ENCODE measurements at places on chromosomes 2 and 18.
A peak's percentile ranks its signal among the peaks of the same experiment; 100 is the strongest.

- no peak overlapping the region for H3K27ac ChIP-seq
- no peaks in the 10 kb centered on the region for H3K4me1 ChIP-seq
Observed at GRCh38 chr2:216914491-216914890, 54.6 kb upstream of the TNP1 start.

- no peak overlapping the region for H3K27ac ChIP-seq
- DNase-seq, result no peak
- no peaks in the 10 kb centered on the region for H3K27me3 ChIP-seq
Observed at GRCh38 chr18:5467671-5468070, 76.1 kb downstream of the EPB41L3 start.

- H3K27me3 ChIP-seq, result no peaks in the 10 kb centered on the region
- no peak for DNase-seq
- H3K4me1 ChIP-seq, result peaks cover 45% of the 10 kb centered on the region
- peak overlapping the region; percentile 97 for H3K27ac ChIP-seq
- no peaks in the 10 kb centered on the region for H3K36me3 ChIP-seq
- H3K4me3 ChIP-seq, result peak overlapping the region; percentile 91
Observed at GRCh38 chr18:3450799-3451182, 819 bp downstream of the TGIF1 start.

GRCh38 chr18:59658941-59659340 lies 38.3 kb downstream of the CCBE1 start:
- DNase-seq, result no peak
- H3K27ac ChIP-seq, result no peak overlapping the region
- H3K27me3 ChIP-seq, result no peaks in the 10 kb centered on the region
- H3K4me1 ChIP-seq, result no peaks in the 10 kb centered on the region
- H3K36me3 ChIP-seq, result no peaks in the 10 kb centered on the region

DNA sequence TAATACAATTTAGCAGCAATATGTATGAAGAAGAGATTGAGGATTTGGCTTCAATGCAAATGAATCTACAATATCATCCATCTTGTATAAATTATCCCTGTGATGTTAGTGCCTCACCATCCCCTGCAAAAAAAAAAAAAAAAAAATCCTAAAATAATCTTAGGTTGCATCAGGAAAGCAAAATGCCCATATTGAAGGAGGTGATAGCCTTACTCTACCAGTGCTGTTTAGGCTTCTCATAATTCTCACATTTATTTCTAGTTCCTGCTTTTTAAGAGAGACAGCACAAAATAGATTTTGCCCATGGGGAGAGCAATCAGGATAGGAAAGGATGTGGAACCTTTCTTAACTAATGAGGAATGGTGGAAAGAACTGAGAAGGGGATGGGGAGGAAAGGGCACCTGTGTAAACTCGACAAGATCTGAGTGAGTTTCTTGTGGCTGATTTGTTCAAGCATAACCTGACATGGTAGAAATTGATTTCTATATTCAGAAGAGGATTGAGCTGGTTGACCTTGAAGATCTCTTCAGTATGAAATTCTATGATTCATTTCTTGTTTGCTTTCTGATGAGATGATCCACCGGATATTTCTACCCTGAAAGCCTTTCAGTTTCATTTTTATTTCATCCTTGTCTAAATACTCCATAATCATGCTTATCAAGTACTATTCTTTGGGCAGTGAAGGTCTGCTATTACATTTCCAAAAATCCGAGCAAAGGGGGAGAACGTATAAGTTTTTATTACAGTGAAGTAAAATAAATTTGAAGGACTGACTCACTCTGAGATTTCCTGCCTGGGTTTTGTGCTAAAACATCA lies 391.2 kb downstream of the PTPRM start:
- H3K4me3 ChIP-seq, result no peak overlapping the region
- no peak for DNase-seq
- peaks cover 3% of the 10 kb centered on the region for H3K4me1 ChIP-seq
- no peaks in the 10 kb centered on the region for H3K36me3 ChIP-seq

DNA sequence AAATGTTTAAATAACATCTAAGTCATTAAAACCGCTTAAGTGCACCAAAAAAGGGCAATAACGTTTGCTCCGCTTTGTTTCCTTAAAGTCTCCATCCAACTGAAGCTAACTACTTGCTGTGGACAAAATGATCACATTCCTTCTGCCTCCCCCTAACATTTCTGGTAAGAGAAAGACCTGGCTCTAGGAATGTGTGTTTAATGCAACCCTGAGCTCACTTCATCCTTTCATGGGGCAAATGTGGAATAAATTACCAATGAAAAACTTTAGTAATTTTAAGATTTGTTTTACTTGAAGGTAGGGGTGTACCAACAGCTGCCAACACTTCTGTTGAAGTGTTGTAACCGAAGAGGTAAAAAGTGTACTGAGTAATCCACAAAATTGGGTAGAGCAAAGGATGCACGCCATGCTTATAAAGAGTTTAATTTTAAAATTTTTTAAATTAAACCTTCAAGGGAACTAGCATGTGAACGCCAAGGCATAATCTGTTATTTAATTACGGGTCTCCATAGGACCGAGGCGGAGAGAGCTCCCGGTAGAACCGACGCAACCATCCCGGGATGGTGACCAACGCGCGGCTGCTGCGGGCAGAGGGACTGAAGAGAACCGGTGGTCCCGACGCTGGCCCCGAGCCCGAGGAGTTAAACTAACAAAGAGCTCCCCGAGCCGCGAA lies 1.1 kb downstream of the HNRNPLL start:
- peak; percentile 47 for DNase-seq
- peak overlapping the region; percentile 85 for H3K4me3 ChIP-seq
- H3K27me3 ChIP-seq, result peaks cover 2% of the 10 kb centered on the region

GRCh38 chr2:178101321-178102079 lies 10.7 kb upstream of the RBM45 start:
- no peaks in the 10 kb centered on the region for H3K27me3 ChIP-seq
- no peaks in the 10 kb centered on the region for H3K4me1 ChIP-seq
- H3K27ac ChIP-seq, result no peak overlapping the region

- H3K36me3 ChIP-seq, result no peaks in the 10 kb centered on the region
- H3K4me3 ChIP-seq, result no peak overlapping the region
- no peak for DNase-seq
- no peaks in the 10 kb centered on the region for H3K4me1 ChIP-seq
- H3K27ac ChIP-seq, result no peak overlapping the region
- H3K27me3 ChIP-seq, result no peaks in the 10 kb centered on the region
Observed at GRCh38 chr2:188238386-188238785, 53.3 kb upstream of the GULP1 start.

- H3K27ac ChIP-seq, result no peak overlapping the region
- no peak overlapping the region for H3K4me3 ChIP-seq
- H3K4me1 ChIP-seq, result no peaks in the 10 kb centered on the region
- no peaks in the 10 kb centered on the region for H3K36me3 ChIP-seq
- DNase-seq, result no peak
- H3K27me3 ChIP-seq, result no peaks in the 10 kb centered on the region
Observed at GRCh38 chr2:23606968-23607367, 222.0 kb downstream of the KLHL29 start.

DNA sequence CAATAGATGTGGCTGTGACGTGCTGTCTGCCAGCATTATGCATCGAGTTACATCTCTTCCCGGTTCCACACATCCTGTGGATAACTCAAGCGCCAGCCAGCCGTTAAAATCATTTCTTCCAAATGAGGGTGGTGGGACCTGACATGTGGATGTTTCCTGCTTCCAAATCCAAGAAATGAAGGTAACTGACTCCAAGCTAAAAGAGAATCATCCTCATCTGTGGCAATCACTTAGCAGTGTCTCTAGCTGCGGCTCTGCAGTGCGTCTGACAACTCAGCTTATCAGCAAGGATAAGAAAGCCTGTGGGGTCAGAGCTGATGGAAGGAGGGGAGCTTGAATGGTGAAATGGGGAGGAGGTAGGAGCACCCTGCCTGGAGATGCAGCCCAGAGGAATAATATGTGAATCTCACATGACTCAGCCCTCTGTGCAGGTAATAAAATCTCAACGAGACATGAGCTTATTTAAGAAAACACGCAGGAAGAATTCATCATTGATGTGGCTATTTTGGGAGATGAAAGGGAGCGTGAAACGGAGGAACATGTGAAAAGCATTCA lies 382.2 kb upstream of the TRIB2 start:
- peak; percentile 50 for DNase-seq
- H3K36me3 ChIP-seq, result no peaks in the 10 kb centered on the region
- H3K27ac ChIP-seq, result no peak overlapping the region
- H3K4me3 ChIP-seq, result no peak overlapping the region
- H3K27me3 ChIP-seq, result no peaks in the 10 kb centered on the region

DNA sequence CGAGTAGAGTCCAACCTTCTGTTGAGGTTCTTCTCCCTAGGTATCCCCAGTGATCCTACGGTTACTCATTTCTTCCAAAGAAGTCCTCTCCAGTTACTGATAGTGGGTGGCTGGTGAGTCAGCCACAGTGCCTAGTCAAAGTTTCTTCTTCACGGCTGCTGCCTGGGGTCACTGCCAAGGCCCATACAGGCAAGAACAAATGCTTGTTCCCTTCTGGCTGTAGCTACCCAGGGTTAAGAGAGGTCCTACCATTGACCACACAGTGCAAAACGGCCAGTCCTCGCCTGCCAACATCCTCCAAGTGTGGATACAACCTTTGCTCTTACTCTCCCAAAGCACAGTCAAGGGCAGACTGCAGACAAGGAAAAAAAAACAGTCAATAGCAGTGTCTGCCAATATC lies 2.9 kb upstream of the PTPN4 start:
- H3K4me1 ChIP-seq, result peaks cover 11% of the 10 kb centered on the region
- no peak overlapping the region for H3K27ac ChIP-seq
- no peaks in the 10 kb centered on the region for H3K36me3 ChIP-seq
- no peak overlapping the region for H3K4me3 ChIP-seq
- no peak for DNase-seq

DNA sequence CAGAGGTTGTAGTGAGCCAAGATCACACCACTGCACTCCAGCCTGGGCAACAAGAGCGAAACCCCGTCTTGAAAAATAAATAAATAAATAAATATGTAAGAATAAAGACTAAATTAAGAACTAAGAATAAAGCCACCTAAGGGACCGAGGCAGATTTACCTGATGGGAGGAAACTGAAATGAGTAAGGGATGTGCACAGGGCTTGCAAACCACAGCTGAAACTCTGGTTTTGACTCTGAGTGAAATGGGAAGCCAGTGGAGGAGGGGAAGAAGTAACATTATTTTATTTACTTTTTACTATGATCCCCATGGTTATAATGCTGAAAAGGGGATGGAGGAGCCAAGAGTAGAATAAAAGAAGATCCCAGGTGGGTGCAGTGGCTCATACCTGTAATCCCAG lies 107.3 kb downstream of the CABYR start:
- no peak overlapping the region for H3K27ac ChIP-seq
- DNase-seq, result no peak
- H3K4me1 ChIP-seq, result no peaks in the 10 kb centered on the region
- no peaks in the 10 kb centered on the region for H3K36me3 ChIP-seq
- H3K27me3 ChIP-seq, result no peaks in the 10 kb centered on the region
- H3K4me3 ChIP-seq, result no peak overlapping the region

GRCh38 chr2:18484625-18485024 lies 75.8 kb downstream of the RDH14 start:
- H3K4me1 ChIP-seq, result no peaks in the 10 kb centered on the region
- no peaks in the 10 kb centered on the region for H3K36me3 ChIP-seq
- no peaks in the 10 kb centered on the region for H3K27me3 ChIP-seq
- H3K27ac ChIP-seq, result no peak overlapping the region

- H3K27me3 ChIP-seq, result no peaks in the 10 kb centered on the region
- H3K36me3 ChIP-seq, result no peaks in the 10 kb centered on the region
- H3K4me1 ChIP-seq, result no peaks in the 10 kb centered on the region
- H3K27ac ChIP-seq, result no peak overlapping the region
- no peak for DNase-seq
- H3K4me3 ChIP-seq, result no peak overlapping the region
Observed at GRCh38 chr2:151840216-151841046, 12.2 kb upstream of the ARL5A start.

GRCh38 chr2:189951791-189952535 lies 110.6 kb downstream of the MSTN start:
- DNase-seq, result no peak
- no peaks in the 10 kb centered on the region for H3K4me1 ChIP-seq
- no peaks in the 10 kb centered on the region for H3K27me3 ChIP-seq
- no peak overlapping the region for H3K27ac ChIP-seq

DNA sequence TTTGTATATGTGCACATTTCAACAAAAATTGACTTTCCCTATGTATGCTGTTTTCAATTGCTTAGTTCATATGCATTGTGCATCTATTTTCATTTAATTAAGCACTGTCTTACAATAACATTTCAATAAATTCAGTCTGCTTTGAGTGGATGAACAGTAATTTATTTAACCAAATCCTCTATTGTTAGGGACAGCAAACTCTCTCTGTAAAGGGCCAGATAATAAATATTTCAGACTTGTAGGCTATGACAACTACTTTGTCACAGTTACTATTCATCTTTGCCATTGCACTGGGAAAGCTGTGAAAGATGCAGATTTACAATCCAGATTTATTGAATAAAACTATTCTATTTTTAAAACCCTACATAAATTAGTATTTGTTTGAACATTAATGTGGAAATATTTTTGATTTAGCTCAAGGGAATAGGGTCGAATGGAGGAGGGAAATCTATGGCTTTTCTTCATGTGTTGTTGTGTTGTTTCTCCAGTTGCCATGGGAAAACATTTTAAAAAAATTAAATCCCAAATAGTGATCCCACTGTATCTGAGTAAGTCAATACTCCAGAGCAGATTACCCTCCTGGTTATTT lies 14.2 kb upstream of the RAB27B start:
- H3K27ac ChIP-seq, result no peak overlapping the region
- DNase-seq, result no peak
- H3K4me3 ChIP-seq, result no peak overlapping the region
- H3K36me3 ChIP-seq, result no peaks in the 10 kb centered on the region
- H3K27me3 ChIP-seq, result peaks cover 2% of the 10 kb centered on the region

- no peak for DNase-seq
- H3K4me1 ChIP-seq, result no peaks in the 10 kb centered on the region
- no peaks in the 10 kb centered on the region for H3K27me3 ChIP-seq
- no peak overlapping the region for H3K27ac ChIP-seq
- no peak overlapping the region for H3K4me3 ChIP-seq
- no peaks in the 10 kb centered on the region for H3K36me3 ChIP-seq
Observed at GRCh38 chr18:62370366-62370765, 45.3 kb downstream of the TNFRSF11A start.

GRCh38 chr18:610214-610928 lies 13.6 kb downstream of the CLUL1 start:
- H3K27ac ChIP-seq, result no peak overlapping the region
- no peak overlapping the region for H3K4me3 ChIP-seq

DNA sequence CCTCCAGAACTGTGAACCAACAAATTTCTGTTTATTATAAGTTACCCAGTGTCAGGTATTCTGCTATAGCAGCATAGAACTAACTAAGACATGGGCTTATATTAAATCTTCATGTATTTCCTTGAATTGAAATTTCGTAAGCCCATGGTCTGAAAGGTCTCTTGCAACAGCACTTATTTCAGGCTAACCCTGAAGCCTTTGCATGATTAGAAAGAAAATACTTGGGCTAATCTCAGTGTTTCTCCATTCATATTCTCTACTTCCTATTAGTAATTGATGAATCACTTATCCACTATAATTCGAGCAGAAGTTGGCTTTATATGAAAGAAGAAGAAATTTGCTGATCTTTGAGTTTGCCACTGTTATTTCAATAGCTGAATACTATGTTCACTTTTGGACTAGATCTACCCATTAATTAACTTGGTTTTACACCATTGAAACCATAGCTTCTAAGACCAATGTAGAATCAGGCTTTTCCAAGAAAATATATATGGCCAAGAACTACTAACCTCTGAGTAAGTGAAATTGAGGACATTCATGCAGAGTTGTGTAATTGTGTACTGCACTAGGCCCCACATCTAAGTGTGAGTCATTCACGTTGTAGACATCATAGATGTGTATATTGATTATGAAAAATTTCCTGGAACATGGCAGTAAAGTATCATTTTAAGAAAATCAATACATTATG lies 731.6 kb downstream of the SOCS6 start:
- H3K27me3 ChIP-seq, result no peaks in the 10 kb centered on the region
- no peak for DNase-seq
- no peak overlapping the region for H3K27ac ChIP-seq
- H3K4me3 ChIP-seq, result no peak overlapping the region
- H3K4me1 ChIP-seq, result no peaks in the 10 kb centered on the region
- H3K36me3 ChIP-seq, result no peaks in the 10 kb centered on the region
